B cell (primary cell): ENCODE measurements at places on chromosomes 3 and 15. TPM values are rescaled to one million over a fixed set of nuclear protein-coding genes. Genes with fewer than 3 reads are reported as not detected.
A peak's percentile ranks its signal among the peaks of the same experiment; 100 is the strongest.

ELL3 gene
- 88.8 and 90.0 TPM in 2 replicates for total RNA-seq

DNA sequence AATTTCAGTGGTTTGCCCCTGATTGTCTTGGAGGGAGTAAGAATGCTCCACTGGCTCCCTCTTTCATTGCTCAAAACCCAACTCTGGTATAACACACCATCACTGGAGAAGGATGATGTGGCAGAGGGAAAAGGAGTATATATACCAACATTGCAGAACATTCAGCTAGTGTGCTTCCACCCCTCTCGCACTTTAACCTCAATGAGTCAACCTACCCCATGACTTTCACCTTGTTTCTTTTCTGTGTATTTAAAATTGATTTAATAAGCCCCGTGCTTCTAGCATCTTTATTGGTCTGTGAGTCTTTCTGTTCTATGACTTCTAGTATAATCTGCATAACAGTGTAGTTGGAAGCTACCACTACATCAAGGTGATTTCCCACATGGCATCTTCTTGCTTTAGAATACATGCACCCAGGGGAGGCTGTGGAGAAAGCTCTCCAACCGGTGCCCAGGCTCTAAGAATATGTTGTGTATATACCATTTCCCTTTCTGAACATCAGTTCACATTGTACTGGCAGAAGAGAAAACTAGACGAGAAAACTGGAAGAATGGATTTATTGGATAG lies 595.1 kb upstream of the TGFBR2 start:
- H3K4me3 ChIP-seq, result no peak overlapping the region
- no peaks in the 10 kb centered on the region for H3K4me1 ChIP-seq
- H3K36me3 ChIP-seq, result no peaks in the 10 kb centered on the region

- DNase-seq, result no peak
- H3K4me1 ChIP-seq, result peaks cover 27% of the 10 kb centered on the region
- no peaks in the 10 kb centered on the region for H3K27me3 ChIP-seq
- no peak overlapping the region for H3K27ac ChIP-seq
- no peaks in the 10 kb centered on the region for H3K36me3 ChIP-seq
- no peak overlapping the region for H3K4me3 ChIP-seq
These were observed 94.7 kb downstream of the CCNL1 start for GRCh38 chr3:157065201-157065600.

- no peak overlapping the region for H3K27ac ChIP-seq
- H3K4me1 ChIP-seq, result no peaks in the 10 kb centered on the region
These were observed 20.0 kb downstream of the PCCB start for GRCh38 chr3:136270179-136270578.

- H3K36me3 ChIP-seq, result peaks cover 30% of the 10 kb centered on the region
- H3K4me1 ChIP-seq, result peaks cover 71% of the 10 kb centered on the region
- peak overlapping the region; percentile 73 for H3K27ac ChIP-seq
- H3K27me3 ChIP-seq, result no peaks in the 10 kb centered on the region
These were observed 4.7 kb downstream of the BHLHE40 start for GRCh38 chr3:4983739-4984510.

- H3K27me3 ChIP-seq, result no peaks in the 10 kb centered on the region
- H3K36me3 ChIP-seq, result no peaks in the 10 kb centered on the region
- DNase-seq, result no peak
- H3K4me3 ChIP-seq, result no peak overlapping the region
- H3K4me1 ChIP-seq, result peaks cover 23% of the 10 kb centered on the region
These were observed 60.7 kb upstream of the HEG1 start for GRCh38 chr3:125116311-125117080.
